Pons (tissue), 1 donor: ENCODE measurements at places on chromosomes 1 and 21.
A peak's percentile ranks its signal among the peaks of the same experiment; 100 is the strongest.

DNA sequence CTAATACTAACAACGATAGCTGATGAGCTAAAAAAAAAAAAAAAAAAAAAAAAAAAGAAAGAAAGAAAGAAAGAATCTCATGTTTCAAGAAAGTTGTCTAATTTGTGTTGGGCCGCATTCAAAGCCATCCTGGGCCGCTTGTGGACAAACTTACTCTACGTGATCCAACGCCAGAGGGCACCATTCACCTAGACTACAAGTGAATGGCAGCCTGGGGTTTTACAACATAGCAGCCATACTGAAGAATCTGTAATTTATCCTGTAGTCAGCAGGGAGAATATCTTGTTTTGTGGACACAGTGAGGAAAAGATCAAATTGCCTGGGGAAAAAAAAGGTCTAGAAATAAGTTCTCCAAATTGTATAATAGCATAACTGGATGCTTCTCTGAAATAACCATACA is 47.0 kb downstream of the CYP2J2 start:
- peak; percentile 82 for DNase-seq

DNA sequence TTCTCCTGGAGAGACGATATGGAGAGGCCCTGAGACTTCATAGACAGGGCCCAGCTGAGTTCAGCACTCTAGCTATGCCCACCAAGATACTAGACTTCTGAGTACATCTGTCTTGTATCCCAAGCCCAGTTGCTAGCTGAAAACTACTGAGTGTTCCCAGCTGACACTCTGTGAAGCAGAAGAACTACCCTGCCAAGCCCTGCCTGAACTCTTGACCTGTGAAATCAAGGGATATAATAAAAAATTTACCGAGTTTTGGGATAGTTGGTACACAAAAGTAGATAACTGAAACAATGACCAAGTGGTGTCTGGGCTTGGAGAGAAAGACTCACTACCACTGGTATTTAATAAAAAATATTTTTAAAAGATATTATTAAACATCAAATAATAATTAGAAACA is 267.5 kb downstream of the TRABD2B start:
- no peak for DNase-seq

GRCh38 chr1:94528299-94528698 is 13.3 kb downstream of the F3 start:
- DNase-seq, result no peak

DNA sequence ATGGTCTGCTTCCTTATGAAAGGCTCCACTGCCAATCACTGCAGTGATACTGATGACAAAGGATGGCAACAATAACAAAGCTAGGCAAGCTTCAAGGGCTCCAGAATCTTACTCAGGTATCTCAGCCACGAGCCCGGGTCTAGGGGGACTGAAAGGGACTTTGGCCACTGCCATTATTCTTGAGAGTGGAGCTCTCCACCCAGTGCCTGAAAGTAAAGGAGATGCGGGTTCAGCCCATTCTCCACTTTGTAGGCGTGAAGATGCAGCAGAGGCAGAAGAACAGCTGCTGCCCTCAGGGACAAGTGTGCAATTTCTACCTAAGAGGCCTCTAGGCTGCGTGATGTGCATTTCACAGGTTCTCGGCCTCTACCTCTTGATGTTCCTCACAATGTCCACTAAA is 31.4 kb upstream of the SLAMF9 start:
- DNase-seq, result no peak

DNA sequence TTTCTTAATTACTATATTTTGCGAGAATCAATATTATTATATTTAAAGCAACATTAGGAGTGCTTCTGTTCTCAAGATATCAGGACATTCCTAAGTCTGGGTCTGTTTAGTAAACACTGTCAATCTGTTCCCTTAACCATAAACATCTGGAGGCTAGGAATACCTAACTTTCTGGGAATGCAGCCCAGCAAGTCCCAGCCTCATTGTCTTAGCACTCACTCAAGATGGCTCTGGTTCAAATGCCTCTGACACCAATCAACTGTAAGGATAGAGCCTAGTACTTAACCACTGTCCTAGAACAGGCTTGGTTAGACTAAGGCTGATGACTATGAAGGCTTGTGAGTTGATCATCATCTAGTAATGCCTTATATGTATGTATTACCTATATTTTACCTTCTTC is 61.5 kb downstream of the TNN start:
- no peak for DNase-seq

DNA sequence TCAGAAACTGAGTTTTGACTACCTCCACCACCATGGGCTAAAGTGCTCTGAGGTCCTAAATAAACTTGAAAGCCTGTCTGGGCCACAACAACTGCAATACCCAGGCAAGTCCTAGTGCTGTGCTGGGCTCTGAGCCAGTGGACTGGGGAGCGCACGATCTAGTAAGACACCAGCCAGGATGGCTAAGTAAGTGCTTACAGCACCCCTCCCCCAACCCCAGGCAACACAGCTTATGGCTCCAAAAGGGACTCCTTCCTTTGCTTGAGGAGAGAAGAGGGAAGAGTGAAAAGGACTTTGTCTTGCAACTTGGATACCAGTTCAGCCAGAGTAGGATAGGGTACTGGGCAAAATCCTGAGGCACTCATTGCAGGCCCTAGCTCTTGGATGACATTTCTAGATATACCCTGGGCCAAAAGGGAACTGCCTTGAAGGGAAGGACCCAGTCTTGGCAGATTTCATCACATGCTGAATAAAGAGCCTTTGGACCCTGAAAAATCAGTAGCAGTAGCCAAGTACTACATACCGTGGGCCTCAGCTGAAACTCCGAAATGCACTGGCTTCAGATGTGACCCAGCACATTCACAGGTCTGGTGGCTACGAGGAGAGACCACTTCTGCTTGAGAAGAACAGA is 1.6 kb downstream of the C1orf105 start:
- peak; percentile 34 for DNase-seq

DNA sequence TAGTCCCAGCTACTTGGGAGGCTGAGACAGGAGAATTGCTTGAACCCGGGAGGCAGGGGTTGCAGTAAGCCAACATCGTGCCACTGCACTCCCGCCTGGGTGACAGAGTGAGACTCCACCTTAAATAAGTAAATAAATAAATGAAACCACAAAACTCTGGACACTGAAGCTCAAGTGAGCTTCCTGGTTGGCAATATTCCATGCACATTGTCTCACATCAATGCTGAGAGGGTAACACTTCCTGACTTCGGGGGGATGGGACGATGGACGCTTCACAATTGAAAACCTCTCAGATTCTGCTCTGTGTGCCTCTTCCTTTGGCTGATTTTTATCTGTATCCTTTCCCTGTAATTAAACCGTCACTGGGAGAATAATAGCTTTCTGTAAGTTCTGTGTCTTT is 70.0 kb upstream of the ZNF644 start:
- DNase-seq, result no peak

GRCh38 chr1:13624526-13624925 is 40.9 kb downstream of the PDPN start:
- no peak for DNase-seq

- DNase-seq, result no peak
Observed at GRCh38 chr1:36359383-36359782, 26.3 kb downstream of the STK40 start.

DNA sequence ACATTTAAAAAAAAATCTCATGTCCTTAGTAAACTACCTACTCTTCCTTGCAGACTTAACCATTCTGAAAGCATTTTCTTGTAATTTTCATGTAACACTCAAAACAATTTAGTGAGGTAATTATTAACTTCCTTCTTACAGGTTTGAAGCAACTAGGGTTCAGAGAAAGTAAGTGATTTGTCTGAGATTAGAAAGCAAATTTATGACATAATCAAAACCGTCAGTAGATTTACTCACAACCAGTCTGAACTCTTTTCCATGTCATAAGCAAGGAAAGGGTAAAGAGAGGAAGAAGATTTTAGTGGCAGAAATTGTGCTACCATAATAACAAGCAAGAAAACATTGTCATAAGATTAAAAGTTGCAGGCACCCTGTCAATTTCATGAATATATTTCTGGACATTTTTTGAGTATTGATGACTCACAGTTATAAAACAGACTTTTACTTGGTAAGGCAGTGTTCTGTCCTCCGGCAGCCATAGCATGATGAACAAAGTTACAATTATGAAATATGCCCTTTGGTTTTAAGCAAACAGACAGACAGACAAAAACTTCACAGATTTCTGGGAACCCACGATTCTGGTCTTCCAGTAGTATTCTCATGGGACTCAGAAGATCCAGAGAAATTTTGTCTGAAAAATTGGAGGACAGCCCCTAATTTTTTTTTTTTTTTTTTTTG is 707.2 kb downstream of the RWDD3 start:
- no peak for DNase-seq

- no peak for DNase-seq
Observed at GRCh38 chr1:28551381-28551780, 1.5 kb upstream of the TRNAU1AP start.

DNA sequence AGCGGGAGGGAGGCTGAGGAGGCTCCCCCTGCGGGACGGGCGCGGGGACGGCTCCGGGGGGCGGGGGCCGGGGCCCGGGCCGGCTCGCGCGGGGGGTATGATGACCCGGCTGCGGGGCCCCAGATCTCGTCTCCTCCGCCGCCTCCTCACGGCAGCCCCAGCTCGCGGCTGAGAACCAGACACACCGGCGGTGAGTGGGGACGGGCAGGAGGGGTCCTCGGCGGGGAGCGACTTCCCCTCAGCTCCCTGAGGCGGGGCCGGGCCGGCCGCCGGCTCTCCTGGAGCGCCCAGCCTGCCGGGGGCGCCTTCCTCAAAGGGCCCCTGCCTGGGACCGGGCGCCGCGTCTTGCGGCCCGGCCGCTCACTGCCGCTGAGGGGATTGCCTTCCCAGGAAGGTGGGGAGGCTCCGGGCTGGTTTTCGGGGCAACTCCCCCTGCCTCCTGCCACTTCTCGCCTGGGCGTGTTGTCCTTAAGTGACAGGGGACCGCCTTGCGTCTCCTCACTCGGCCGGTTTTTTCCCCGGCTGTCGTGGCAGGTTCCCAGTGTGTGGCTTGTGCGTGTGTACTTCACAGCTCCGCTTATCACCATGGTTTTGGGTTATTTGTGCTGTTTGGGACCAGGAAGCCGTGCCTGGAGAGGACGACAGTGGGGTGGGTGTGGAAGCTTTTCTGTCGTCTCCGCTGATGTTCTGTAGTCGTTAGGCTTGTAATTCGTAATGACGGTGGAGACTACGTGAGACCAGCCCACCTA is 800 bp downstream of the HIPK1 start:
- peak; percentile 34 for DNase-seq

- DNase-seq, result no peak
Observed at GRCh38 chr1:31705080-31705866, 1.5 kb upstream of the COL16A1 start.

DNA sequence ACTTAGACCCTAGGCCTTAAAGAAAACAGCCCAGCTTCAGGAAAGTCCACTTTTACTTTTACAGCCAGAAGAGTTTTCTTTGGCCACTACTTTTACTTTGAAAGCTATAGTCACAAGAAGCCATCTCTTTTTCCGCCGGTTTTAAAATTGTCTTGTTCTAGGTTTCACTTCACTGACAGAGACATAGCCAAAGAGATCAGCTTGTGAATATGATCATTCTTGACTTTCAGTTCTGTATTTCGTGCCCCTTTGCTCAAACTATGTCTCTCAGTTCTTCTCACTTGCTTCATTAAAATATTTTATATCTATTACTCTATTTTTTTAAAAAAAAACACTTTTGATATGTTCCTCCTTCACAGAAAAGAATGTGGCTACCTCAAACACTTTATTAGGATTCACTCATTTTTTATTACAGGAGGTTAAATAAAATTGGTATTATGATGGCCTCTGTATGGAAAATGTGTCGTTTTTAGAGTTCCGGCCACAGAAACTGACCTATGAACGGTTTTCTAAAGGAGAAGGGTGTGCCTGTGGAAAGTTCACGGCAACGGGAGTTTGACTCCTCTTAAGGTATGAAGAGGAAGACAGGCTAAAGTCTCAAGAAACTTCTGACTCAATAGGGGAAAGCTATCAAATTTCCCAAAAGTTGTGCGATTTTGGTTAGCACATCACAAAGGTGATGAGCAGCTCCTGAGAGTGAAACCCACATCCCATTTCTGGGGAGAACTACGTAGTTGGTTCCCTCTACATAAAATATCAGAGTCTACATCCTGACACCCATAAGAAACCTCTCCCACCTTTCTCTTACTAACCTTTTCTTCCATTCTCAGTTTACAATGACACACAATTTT is 1.2 kb downstream of the MCOLN2 start:
- peak; percentile 5 for DNase-seq

- DNase-seq, result no peak
Observed at GRCh38 chr21:29295066-29295650, 3.6 kb upstream of the BACH1 start.

DNA sequence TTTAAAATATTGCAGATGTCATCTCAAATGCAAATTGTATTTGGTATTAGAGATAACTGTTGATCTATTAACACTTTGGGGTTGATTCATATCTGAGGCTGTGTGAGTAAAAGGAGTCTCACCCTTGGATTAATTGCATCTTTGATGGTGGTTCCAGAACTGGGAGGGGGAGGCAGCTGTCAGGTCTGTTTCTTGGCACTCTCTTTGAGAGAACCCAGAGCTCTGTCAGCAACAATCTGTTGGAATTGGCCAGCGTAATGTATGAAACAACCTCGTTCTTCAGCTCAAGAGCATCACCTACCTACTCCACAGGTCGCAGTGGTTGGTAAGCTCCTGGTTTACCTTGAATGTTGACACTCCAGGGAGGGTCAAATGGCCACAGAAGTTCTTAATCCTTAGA is 424.1 kb downstream of the CAMTA1 start:
- no peak for DNase-seq

GRCh38 chr1:234719454-234720251 is 109.7 kb upstream of the IRF2BP2 start:
- DNase-seq, result no peak
